Hematopoietic multipotent progenitor cell treated with erythropoietin and hydrocortisone succinate and interleukin-3 and kit ligand, for 17 days (in vitro differentiated cells): ENCODE measurements at places on chromosomes 6 and 20.
A peak's percentile ranks its signal among the peaks of the same experiment; 100 is the strongest.

- no peak for DNase-seq
Observed at GRCh38 chr6:75386050-75386770, 101.6 kb upstream of the TMEM30A start.

- DNase-seq, result no peak
Observed at GRCh38 chr6:144667532-144668503, 382.7 kb downstream of the UTRN start.

GRCh38 chr6:6686748-6687601 lies 98.5 kb downstream of the LY86 start:
- DNase-seq, result peak; percentile 99

- DNase-seq, result no peak
Observed at GRCh38 chr20:39462416-39462945, 500.3 kb downstream of the DHX35 start.

- DNase-seq, result no peak
Observed at GRCh38 chr6:132491881-132492280, 21.0 kb downstream of the STX7 start.

DNA sequence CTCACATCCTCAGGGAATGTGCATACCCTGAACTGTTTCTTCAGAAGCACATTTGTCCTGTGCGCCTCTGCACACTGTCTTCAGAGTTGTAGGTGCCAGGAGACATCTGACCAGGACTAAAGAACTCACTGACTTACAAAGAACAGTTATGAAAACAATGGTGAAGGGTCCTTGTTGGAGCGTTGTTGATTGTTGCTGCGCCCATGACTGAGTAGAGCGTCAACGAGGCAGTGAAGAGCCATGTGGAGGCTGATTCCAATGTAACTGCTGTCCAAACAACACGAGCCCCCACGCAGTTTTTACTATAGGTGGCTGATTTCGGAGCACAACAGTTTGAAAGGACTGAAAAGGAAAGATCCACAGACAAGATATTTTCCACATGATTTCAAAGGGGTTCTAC lies 380.3 kb downstream of the CDH26 start:
- DNase-seq, result no peak

DNA sequence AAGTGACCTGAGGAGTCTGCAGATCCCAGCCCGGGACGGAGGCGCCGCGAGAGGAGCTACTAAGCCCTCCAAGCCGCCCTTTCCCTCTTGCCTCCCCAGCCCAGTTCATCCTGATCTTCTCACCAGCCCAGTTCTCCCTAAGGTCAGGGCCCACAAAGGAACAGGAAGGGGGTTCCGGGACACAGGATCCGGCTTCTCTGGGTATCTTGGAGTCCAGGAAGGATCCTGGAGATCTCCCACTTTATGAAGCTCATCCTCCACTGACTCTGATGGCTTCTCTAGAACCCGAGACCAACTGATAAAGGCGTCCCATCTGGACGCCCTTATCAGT lies 36.9 kb upstream of the HLA-C start:
- DNase-seq, result no peak

- peak; percentile 7 for DNase-seq
Observed at GRCh38 chr6:44257753-44258324, 511 bp upstream of the SLC35B2 start.

DNA sequence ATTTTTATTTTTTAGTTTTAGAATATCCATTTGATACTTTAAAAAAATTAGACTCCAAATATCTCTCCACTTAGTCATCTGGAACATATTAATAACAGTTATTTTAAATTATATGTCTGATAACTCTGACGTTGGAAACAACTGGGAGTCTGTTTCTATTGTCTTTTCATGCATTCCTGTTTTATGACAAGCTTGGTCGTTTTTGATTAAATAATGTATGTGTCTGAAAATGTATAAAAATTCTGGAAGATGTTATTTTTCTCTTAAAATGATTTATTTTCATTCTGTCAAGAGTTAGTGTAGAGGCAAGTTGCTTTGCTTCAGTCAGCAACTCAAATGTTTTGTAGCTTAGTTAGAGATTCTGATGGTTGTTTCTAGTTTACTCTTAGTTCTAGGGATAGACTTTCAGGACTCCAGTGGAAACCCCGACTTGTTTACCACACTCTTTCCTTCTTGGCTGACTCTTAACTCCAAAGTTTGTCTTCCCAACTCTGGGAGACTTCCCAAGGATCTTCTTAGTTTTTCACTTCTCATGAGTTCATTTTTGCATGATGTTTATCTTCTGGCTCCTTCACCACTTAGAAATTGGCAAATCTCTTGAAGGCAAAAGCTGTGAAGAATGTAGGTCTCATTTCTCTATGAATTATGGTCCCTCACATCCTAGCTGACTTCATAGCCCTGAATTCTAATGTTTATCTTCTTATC lies 190.9 kb downstream of the LAMA2 start:
- DNase-seq, result no peak

DNA sequence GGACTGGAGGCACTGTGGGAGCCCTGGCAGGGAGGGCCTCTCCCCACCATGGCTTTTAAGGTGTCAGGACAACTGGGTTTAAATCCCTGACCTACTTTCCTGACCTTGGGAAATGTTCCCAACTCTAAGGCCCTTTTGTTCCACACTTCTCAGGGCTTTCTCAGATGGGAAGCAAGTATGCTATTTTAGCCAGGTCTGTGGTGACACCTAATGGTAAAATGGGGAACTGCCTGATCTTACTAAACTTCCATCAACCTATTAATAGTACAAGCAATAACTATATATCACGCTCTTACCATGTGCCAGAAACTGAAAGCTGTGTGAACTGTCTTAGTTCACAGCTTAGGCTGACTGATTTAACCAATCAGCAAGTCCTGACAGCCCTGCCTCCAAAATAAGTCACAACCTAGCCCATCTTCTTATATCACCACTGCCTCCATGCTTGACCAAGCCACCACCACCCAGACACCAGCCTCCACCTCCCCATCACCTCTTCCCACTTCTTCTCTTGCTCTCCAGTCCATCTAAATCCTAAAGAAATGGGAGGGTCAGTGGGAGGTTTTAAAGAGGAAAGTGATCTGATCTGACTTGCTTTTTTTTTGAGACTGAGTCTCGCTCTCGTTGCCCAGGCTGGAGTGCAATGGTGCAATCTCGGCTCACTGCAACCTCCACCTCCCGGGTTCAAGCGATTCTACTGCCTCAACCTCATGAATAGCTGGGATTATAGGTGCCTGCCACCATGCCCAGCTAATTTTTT lies 6.9 kb upstream of the BLCAP start:
- DNase-seq, result peak; percentile 79

DNA sequence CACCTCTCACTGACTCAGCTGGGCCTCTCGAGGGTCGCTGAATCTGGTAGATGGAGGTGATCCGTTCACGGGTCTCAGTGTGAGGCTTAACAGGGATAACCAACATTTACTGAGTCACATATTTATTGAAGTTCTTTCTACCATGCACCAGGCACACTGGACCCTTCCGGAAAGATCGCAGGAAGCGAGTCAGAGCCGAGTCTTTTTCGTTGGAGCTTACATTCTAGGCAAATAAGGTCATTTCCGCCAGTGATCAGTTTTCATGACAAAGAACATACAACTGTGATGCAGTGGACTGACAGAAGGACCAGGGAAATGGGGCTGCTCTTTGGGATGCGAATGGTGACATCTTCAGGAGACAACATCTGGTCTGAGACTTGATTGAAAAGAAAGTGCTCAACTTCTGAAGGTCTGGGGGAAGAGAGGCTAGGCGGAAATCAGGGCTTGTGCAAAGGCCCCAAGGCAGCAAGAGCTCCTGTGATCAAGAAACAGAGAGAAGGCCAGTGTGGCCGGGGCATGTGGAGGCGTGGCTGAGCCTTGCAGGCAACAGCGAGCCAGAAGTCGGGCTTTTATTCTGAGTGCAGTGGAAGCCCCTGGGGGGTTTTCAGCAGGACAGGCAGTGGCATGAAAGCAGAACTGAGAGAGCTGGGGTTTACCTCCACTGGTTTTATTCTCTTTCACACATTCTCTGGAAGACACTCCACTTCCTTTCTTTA lies 56.7 kb downstream of the APCDD1L start:
- no peak for DNase-seq

GRCh38 chr20:17456279-17456678 lies 74.9 kb downstream of the BFSP1 start:
- DNase-seq, result no peak

GRCh38 chr6:134810402-134810801 lies 139.5 kb downstream of the ALDH8A1 start:
- DNase-seq, result no peak

- DNase-seq, result no peak
Observed at GRCh38 chr6:17001188-17001587, 100.7 kb upstream of the STMND1 start.

GRCh38 chr6:56992703-56993102 lies 37.8 kb downstream of the BEND6 start:
- DNase-seq, result no peak

DNA sequence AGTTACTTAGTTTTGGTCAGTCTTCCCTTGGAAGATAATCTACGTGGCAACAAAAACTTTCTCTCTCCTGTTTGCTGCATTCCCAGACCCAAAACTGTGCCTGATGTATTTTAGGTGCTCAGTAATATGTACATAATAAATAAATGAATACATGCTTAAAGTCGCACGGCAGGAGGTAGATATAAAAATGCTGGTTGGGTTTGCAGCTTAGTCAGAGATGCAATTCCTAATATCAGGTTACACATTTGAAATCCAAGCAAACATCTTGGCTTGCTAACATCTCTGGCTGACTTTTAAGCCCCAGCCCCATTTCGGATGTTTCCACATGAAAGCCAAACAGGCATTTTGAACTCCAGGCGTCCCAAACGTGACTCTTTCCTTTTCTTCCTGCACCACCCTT lies 91.0 kb downstream of the KCNQ5 start:
- no peak for DNase-seq

DNA sequence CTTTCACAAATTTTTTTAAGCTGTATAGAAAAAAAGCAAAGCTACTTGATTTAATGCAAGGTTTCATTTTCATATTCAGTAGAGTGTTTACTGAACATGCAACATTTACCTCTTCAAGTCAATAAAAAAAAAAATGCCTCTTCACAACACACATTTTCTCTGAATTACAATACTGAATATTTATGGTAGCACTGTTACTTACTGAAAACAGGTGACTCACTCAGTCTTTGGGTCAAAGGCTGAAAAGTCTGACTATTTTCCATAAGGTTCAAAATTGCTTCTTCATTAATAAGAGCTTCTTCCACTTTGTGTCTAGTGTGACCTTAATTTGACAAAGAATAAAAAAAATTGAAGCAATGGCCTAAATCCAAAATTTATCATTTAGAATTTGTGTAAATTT lies 101.9 kb downstream of the REV3L start:
- DNase-seq, result no peak

DNA sequence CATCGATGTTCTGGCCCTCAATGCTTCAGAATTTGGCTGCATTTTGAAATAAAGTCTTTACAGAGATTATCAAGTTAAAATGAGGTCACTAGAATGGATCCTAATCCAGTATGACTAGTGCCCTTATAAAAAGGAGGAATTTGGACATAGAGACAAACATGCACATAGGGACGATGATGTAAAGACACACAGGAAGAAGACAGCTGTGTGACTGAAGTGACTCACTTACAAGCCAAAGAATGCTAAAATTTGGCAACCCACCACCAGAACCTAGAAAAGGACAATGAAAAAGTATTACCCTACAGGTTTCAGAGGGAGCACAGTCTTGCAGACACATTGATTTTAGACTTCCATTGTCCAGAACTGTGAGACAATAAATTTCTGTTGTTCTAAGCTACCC lies 322.8 kb upstream of the GJE1 start:
- DNase-seq, result no peak

- DNase-seq, result no peak
Observed at GRCh38 chr6:140018588-140018987, 644.1 kb upstream of the CITED2 start.

DNA sequence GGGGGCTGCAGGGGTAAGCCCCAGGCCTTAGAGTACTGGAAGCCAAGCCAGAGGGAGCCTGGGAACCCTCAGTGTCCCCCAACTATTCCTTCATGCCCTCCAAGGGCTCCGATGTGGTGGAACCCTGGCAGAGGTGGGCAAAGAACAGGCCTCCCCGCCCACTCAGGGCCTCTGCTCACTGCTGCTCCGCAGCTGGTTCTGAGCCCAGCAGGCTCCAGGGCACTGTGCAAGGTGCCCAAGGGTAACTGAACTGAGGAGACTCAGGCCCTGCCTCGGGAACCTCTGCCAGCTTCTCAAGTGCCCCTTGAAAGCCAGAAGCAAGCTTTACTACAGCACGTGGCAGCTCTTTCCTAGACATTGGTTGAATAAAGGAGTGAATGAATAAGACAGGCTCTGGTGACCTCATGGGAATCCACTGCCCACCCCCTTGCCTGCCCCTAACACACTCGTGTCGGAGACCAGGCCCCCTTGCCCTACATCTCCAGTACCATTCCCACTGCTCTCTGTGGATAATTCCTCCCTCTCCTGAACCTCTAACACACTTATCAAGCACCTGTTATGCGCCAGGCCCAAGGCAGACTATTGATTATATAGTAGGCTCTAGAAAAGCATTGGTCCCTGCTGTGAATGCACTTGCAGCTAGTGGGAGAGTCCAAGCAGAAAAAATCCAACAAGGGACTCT lies 55.0 kb downstream of the TOX2 start:
- DNase-seq, result no peak

DNA sequence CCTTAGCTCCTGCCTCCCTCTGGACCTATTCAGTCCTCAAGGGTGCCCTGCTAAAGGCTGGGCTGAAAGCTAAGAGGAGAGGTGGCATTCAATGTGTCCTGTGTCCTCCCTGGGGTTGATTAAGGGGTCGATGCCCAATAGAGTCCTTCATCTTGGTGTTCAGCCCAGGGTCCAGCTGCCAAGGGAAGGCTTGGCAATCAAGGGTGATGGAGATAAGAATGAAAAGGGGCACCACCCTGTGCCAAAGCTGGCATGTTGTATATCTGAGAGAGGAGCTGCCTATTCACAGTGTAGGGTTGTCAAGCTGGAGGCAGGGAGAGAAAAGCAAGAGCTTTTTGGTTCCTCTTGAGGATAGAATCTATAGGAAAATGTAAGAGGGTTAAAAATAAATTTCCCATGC lies 12.3 kb downstream of the C20orf173 start:
- DNase-seq, result peak; percentile 73

DNA sequence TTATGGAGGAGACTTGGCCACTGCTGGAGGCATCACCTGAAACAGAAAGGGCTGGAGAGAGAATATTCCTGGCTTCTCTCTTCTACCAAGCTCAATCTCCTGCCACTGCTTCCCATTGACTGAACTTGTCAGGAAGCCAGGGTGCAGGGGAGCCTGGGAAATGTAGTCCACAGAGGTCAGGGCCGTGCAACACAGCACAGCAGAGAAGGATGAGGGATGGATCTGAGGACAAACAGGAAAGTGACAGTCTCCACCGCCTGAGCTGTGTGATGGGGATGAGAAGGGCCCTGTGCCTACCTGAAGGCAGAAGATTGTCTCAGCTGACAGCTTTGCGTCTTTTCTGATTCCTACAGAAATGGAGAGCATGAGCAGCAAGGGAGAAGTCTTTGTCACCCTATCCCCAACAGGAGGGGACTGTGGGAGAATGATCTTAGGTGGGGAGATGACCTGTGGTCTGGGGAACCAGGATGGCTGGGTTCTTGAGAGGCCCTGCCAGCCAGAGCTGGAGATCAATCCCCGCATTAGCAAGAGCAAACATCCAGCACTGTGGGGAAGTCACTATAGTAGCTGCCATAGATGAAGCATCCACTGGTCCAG lies 114.2 kb downstream of the SNX5 start:
- DNase-seq, result no peak
